Memory B cell (primary cell): ENCODE measurements at places on chromosomes 7 and 10.
A peak's percentile ranks its signal among the peaks of the same experiment; 100 is the strongest.

- H3K27me3 ChIP-seq: peaks cover 44% of the 10 kb centered on the region
- DNase-seq: no peak
- no peak within 1 kb of the TSS for H3K27ac ChIP-seq
- H3K4me3 ChIP-seq: peak within 1 kb of the TSS; percentile 24
- peaks cover 3% of the 10 kb centered on the region for H3K4me1 ChIP-seq
Measured at GRCh38 chr7:29806208-29806994, at the start of gene WIPF3. Gene WIPF3 (plus strand): TSS chr7:29806508. CDS start chr7:29834725, 28,217 bp downstream.

- no peak overlapping the region for H3K27ac ChIP-seq
- no peak overlapping the region for H3K4me3 ChIP-seq
- DNase-seq: no peak
Measured at GRCh38 chr7:82109288-82109687, 334.3 kb downstream of the CACNA2D1 start.

DNA sequence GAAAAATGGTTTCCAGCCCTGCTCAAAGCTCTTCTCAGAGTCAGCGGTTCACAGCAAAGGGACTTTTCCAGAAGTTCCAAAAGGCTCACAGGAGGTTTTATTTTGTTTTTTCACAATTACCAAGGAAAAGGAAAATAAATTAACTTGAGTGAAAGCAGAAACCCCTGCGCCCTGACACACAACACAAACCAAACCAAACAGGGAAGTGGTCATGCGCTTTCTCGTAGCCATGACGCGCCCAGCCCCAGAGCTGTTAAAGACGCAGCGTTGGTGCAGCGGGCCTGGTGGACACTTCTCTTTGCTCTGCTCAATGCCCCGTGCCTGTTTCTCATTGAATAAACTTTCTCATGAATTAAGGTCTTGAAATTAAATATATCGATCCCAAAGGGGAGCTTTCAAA, 134.4 kb upstream of the LYZL2 start:
- H3K27me3 ChIP-seq: peaks cover 7% of the 10 kb centered on the region
- DNase-seq: no peak
- H3K36me3 ChIP-seq: no peaks in the 10 kb centered on the region
- H3K4me3 ChIP-seq: no peak overlapping the region
- H3K4me1 ChIP-seq: no peaks in the 10 kb centered on the region

- DNase-seq: no peak
Measured at GRCh38 chr7:126715076-126715475, 537.7 kb downstream of the GRM8 start.

DNA sequence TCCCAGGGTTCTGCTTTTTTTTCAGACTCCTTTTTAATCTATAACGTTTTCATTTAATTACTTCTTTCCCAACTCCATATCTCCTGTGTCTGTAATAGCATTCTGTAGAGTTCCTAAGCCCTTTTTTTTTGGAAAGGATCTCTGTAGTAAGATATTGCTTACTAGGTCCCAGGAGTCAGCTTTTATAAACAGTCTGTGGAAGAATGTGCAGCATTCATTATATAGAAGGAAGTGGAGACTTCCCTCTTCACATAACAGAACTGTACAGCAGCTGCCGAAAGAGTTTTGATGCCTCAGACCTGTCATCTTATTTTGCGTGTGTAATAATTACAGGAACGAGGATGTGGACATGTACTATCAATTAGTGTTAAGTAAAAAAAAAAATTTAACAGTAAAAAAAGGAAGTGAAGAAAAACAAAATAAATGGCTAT, 7.4 kb upstream of the STEAP4 start:
- no peak for DNase-seq
- peaks cover 3% of the 10 kb centered on the region for H3K27me3 ChIP-seq
- no peak overlapping the region for H3K27ac ChIP-seq
- no peaks in the 10 kb centered on the region for H3K4me1 ChIP-seq
- H3K4me3 ChIP-seq: no peak overlapping the region

DNA sequence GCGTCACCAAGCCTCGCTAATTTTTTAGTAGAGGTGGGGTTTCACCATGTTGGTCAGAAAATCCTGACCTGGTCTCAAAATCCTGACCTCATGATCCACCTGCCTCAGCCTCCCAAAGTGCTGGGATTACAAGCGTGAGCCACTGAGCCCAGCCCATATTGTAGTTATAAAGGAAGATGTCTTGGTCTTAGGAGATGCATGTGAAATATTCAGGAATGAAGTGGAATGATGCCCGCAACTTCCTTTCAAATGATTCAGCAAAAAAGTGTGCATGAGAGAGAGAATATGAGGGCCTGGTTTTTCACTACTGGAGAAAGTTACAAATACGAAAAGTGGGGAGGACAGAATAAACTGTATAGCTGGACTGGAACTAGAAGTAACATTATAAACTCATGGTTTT, 15.9 kb downstream of the TMEM209 start:
- no peaks in the 10 kb centered on the region for H3K27me3 ChIP-seq
- no peaks in the 10 kb centered on the region for H3K4me1 ChIP-seq
- no peak for DNase-seq
- peak overlapping the region; percentile 49 for H3K27ac ChIP-seq

DNA sequence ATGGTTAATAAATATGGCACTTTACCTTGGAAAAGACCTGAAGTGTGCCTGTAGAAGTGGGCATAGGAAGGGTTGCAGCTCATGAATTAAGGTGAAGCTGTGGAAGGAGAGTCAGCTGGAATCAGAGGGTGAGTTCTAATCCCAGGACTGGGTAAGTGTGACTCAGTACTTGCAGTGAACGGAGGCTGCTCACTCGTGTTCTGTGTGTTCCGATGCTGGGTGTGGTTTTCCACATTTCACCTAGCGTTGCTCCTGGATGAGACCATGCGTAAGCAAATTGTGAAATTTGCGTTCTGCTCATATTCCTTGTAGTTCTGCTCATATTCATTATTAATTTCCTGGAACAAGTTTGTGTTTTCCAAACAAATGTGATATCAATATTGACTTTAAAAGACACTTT, 22.4 kb upstream of the TMEM236 start:
- no peaks in the 10 kb centered on the region for H3K4me1 ChIP-seq
- no peak for DNase-seq
- H3K36me3 ChIP-seq: no peaks in the 10 kb centered on the region

- H3K27ac ChIP-seq: no peak overlapping the region
- no peak for DNase-seq
- H3K36me3 ChIP-seq: peaks cover 5% of the 10 kb centered on the region
- no peak overlapping the region for H3K4me3 ChIP-seq
Measured at GRCh38 chr7:102024005-102024768, 206.8 kb downstream of the CUX1 start.

DNA sequence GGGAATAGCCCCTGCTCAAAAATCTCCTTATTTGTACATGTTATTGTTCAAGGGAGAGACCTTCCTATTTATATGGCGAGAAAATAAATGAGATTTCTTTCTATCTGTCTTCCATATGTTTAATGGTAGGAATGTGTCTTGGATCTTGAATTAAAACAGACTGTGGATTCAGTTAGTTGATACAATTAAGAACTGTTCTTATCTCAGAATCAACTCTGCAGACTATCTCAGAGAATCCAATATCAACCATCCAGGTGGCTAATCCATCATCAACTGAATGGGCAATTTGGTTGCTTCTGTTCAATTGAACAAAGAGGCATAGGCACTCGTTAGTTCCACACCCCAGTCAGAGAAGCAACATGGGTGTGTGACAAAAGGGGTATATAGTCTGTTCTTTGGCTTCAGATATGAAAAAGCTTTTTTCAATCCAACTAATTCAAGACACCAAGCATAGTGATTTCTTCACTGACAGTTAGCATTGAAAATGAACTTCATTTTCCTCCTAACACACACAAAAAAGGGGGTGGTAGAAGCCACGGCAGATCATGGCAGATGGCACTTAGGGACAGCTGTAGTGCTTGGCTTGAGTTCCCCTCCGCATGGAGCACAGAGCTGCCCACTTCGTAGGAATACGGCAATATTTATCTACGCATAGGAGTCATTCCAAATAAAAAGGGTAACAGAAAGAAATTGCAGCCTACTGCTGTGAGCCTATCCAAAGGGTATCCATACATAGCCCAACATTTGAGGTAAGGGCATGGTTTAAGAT, 135.9 kb downstream of the KIAA1217 start:
- no peak for DNase-seq
- no peaks in the 10 kb centered on the region for H3K36me3 ChIP-seq
- H3K4me3 ChIP-seq: no peak overlapping the region
- peaks cover 2% of the 10 kb centered on the region for H3K27me3 ChIP-seq

DNA sequence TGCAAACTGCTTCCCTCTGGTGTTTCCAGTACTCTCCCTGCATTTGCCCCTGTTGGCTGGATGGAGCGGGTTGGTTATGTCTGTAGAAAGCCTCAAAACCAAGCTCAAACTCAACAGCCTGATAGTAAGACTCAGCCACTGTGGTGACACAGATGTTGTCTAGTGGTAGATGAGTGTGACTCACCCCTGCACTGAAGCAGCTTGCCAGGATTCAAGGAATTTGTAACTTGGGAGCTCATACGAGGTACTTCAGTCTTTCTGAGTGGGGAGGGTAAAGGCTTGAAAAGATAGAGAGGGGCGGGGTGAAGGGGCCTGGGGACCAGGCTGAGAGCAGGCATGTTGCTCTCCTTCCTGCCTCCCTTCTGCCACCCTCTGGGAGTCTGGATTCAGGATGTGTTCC, 22.9 kb upstream of the AQP1 start:
- peaks cover 7% of the 10 kb centered on the region for H3K27me3 ChIP-seq
- DNase-seq: no peak
- no peaks in the 10 kb centered on the region for H3K4me1 ChIP-seq
- H3K36me3 ChIP-seq: peaks cover 3% of the 10 kb centered on the region
- no peak overlapping the region for H3K27ac ChIP-seq

- H3K27me3 ChIP-seq: no peaks in the 10 kb centered on the region
- H3K27ac ChIP-seq: no peak overlapping the region
- peaks cover 45% of the 10 kb centered on the region for H3K4me1 ChIP-seq
Measured at GRCh38 chr10:110967009-110967630, 47.7 kb downstream of the SHOC2 start.

DNA sequence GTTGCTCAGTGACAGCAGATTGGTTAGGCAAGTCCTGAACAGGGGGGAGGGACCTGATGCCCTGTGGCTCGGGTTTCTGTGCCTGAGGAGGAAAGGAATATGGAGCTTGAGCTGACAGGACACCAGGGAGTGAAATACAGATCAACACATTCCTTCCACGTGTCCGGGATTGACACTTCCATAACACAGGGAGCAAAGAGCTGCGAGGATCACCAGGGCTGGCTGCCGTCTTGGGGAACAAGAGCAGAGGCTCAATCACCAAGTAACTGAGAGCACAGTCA, 36.7 kb upstream of the EFCAB10 start:
- no peak for DNase-seq
- H3K27ac ChIP-seq: no peak overlapping the region
- H3K27me3 ChIP-seq: no peaks in the 10 kb centered on the region
- H3K36me3 ChIP-seq: peaks cover 34% of the 10 kb centered on the region
- no peak overlapping the region for H3K4me3 ChIP-seq
- H3K4me1 ChIP-seq: no peaks in the 10 kb centered on the region

- no peaks in the 10 kb centered on the region for H3K4me1 ChIP-seq
- H3K27ac ChIP-seq: no peak overlapping the region
Measured at GRCh38 chr7:102898532-102898859, 14.3 kb upstream of the LRRC17 start.

- H3K27me3 ChIP-seq: no peaks in the 10 kb centered on the region
- peaks cover 30% of the 10 kb centered on the region for H3K4me1 ChIP-seq
- no peak overlapping the region for H3K4me3 ChIP-seq
- no peak for DNase-seq
- H3K27ac ChIP-seq: no peak overlapping the region
Measured at GRCh38 chr7:123719197-123719721, 29.5 kb downstream of the WASL start.

DNA sequence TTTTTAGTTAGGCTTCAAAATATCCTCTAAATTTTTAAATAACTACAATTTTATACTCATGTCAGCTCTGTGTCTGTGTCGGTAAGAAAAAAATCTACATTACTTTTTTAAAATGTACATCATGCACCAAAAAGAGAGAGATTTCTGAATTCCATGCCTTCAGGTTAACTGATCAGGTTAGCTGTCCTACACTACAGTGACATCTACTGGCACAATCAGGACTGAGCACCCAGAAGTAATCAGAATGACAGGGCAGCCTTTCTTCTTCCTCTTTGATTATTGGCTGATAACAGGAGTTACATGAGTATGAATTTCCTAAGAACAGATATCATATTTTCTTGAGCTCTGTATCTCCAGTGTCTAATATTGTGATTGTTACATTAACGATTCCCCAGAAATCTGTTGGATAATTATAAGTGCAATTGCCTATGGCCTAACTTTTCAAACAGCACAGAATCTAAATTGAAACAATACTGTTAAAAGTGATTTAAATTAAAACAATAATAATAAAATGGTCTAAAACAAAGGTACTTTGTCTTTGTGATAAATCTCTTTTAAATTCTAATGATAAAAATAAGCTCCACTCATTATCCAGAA, 41.8 kb upstream of the HYCC1 start:
- H3K27me3 ChIP-seq: no peaks in the 10 kb centered on the region
- no peaks in the 10 kb centered on the region for H3K36me3 ChIP-seq
- DNase-seq: peak; percentile 46

DNA sequence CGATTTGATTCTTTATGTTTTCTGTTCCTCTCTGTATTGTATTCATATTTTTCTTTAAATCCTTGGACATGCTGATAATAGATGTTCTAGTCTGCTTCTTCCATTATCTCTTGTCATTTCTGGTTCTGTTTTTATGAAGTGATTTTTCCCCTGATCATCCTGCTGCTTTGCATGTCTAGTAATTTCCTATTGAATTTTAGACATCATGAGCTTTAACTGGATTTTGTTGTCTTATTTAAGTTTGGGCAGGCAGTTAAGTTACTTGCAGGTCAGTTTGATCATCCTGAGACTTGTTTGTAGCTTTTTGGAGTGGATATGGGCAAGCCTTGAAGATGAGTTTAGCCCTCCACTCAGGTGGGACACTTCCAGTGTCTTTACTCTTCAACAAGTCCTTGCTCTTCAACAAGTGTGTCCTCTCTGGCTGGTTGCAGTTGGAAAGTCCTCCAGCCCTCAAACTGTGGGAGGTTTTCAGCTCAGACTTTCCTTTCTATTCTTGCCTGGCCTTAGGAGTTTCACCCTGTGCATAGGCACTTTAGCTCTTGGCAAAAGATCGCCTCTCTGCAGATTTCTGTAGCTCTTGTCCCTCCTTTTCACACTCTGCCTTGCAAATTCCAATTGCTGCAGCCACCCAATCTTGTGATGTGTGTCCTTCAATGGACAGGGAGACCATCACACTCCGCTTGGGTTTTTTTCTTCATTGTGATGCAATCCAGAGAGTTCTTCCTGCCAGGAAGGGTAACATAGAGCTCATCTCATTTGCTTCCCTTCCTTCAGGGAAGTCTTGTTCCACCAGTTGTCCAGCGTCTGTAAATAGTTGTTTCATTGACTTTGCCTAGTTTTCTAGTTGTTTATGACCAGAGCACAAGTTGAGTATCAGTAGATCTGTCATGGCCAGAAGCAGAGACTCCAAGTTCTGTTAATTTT, 197.2 kb upstream of the SH2B2 start:
- no peak overlapping the region for H3K4me3 ChIP-seq
- H3K36me3 ChIP-seq: peaks cover 27% of the 10 kb centered on the region
- no peaks in the 10 kb centered on the region for H3K27me3 ChIP-seq
- DNase-seq: no peak

DNA sequence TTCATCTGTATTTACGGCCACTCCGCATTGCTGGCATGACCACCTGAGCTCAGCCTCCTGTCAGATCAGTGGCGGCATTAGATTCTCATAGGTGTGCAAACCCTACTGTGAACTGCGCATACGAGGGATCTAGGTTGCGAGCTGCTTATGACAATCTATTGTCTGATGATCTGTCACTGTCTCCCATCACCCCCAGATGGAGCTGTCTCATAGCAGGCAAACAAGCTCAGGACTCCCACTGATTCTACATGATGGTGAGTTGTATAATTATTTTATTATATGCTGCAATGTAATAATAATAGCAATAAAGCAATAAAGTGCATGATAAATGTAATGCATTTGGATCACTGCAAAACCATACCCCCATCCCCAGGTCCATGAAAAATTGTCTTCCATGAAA, 1172.9 kb upstream of the AUTS2 start:
- no peaks in the 10 kb centered on the region for H3K27me3 ChIP-seq
- no peaks in the 10 kb centered on the region for H3K36me3 ChIP-seq
- no peak for DNase-seq
- no peak overlapping the region for H3K4me3 ChIP-seq
- no peaks in the 10 kb centered on the region for H3K4me1 ChIP-seq
